Choroid plexus epithelial cell (primary cell): ENCODE measurements at places on chromosomes 1 and 21.
A peak's percentile ranks its signal among the peaks of the same experiment; 100 is the strongest.

DNA sequence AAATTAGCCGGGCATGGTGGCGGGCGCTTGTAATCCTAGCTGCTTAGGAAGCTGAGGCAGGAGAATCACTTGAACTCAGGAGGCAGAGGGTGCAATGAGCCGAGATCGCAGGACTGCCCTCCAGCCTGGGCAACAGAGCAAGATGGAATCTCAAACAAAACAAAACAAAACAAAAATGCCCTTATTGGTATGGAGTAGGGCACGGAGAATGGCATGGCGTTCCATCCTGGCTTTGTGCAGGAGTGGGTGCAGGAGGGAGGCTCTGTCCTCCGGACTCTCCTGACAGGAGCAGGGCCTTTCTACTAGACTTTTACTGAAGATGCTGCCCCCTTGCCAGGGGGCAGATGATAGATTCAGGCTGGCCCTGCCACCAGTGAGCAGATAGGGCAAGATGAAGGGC is 1.0 kb downstream of the TMEM61 start:
- no peak for DNase-seq

GRCh38 chr21:38351961-38352521 is 95.2 kb downstream of the KCNJ15 start:
- peak; percentile 61 for DNase-seq

- DNase-seq, result no peak
Observed at GRCh38 chr1:11434501-11434900, 44.5 kb upstream of the DISP3 start.

DNA sequence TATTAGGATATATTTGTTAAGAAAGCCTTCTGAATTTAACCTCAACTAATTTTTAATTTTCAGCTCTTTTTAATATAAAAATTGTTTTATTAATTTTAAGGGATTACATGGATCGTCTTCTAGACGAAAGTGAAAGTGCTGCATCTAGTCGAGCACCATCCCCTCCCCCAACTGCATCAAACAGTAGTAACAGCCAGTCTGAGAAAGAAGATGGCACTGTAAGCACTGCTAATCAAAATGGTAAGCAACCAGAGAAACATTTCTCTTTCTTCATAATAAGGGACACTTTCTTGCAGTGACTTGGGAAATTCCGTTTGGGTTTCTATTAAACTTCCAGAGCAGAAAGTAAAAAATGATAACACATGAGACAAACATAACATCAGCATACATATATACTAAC is 56.9 kb downstream of the MIER1 start:
- peak; percentile 46 for DNase-seq

GRCh38 chr1:232178191-232178590 is 451.7 kb downstream of the SIPA1L2 start:
- no peak for DNase-seq

GRCh38 chr1:173175514-173176145 is 31.5 kb downstream of the TNFSF4 start:
- peak; percentile 81 for DNase-seq

GRCh38 chr1:190413142-190413541 is 64.5 kb downstream of the BRINP3 start:
- DNase-seq, result no peak
